Activated T-cell treated with anti-CD3 and anti-CD28 coated beads for 1 hour (primary cell): ENCODE measurements at places on chromosomes 2 and 18.

DNA sequence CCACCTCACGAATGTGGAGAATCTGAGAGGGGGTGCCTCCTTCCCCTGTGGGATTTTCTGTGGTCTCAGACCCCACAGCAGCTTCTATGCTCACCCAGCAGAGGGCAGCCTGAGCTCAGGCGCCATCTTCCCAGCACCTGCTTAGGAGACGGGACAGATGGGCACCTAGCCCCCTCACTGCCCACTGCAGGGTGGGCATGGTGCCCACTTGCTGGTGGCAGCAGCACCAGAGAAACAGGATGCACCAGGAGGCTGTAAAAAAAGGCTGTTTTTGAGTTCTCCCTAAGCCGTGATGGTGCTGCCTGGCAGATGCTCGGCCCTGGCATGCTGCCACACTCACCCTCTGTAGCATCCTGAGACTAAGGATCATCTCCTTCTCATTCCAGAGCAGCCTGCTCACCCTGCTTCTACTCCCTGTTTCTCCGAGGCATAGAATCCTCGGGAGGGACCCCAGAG is 19.1 kb upstream of the SLC20A1 start:
- DNase-seq: peak; percentile 33

DNA sequence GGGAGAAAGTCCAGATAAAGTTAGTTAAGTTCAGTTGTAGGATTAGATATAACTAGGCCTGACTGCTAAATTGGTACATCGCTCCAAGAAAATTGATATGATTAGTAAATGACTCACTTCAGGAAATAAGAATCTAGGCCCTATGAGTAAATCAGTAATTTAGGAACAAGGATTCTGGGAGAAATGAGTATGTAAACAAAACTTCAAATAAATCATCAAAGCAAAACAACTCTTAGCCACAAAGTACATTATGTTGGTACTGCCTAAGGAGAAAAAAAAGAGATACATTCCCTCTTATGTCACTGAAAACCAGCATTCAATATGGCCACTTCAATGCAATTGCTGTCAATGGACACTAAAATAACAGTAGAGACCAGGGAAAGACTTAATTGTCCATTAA is 529.1 kb downstream of the ZNF804A start:
- no peak for DNase-seq

DNA sequence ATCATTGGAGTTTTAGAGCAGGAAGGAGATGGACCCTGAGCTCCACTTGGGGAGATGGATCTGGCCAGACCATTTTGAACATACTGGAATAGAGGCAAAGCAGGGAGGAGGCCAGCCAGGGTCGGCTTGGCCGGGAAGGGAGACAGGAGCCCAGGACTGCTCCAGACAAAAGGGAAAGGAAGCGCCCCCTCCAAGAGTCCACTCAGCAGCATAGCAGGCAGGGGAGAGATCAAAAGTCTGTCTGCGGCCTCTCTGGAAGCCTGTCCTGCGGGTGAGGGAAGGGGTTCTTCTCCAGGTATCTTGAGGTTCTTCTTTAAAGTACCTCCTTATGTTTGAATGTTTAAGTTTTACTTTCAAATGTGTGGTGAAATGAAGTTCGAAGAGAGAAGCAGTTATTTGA is 126.1 kb downstream of the GBX2 start:
- DNase-seq: no peak

- DNase-seq: no peak
Observed at GRCh38 chr2:74146929-74147726, 584 bp downstream of the BOLA3 start.

DNA sequence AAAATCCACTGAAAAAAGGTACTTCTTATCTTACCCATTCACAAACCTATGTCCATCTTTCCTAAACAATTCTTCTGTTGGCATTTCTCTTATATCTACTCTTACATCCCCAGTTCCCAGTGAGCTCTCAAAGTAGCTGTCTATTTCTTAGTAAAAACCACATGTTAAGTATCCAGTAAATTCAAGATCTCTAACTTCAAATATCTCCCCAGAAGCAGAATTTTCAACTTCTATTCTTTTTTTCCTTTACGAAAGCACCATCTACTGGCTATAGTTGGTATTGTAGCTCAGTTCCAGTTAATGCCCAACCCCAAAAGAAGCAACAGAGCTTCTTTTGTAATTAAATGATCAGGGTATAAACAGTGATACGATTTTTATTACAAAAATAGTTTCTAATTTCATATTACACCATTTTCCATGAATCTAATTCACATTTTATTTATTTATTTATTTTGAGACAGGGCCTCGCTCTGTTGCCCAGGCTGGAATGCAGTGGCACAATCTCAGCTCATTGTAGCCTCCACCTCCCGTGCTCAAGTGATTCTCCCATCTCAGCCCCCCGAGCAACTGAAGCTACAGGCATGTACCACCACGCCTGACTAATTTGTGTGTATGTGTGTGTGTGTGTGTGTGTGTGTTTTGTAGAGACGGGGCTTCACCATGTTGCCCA is 28.5 kb downstream of the HRH4 start:
- no peak for DNase-seq

DNA sequence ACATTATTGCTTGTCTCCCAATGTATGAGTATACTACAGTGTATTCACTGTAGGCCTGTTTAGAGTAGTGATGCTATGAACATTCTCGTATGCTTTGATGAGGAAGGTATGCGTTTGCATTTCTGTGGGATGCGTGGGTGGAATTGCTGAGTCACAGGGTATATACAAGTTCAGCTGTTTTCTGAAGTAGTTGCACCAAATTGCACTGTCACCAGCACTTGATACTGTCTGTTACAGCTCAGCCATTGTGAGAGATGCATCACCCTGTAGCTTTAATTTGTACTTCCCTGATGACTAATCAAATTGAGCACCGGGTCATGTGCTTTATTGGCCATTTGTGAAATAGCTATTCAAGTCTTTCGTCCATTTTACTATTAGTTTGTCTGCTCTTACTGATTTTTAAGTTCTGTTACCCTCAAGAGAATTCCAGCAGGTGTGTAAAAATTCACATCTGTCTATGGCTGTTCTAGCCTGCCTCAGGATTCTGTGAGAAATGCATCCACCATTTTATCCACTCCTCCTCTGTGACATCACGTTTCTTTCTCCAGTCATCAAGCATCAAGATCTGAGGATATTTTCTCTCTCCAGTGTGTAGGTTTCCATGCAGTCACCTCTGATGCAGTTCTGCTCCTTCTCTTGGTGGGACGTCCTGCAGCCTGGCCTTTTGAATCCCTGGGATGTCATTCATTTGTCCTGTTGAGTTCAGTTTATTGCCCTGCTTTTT is 72.5 kb downstream of the DGKD start:
- DNase-seq: no peak
